Activated T-cell treated with anti-CD3 and anti-CD28 coated beads, Interleukin-2, amount 50 U/mL, for 72 hours (primary cell): ENCODE measurements at places on chromosomes 3 and 15. TPM values are rescaled to one million over a fixed set of nuclear protein-coding genes. Genes with fewer than 3 reads are reported as not detected.

- peaks cover 69% of the 10 kb centered on the region for H3K27me3 ChIP-seq
- H3K4me1 ChIP-seq = peaks cover 12% of the 10 kb centered on the region
- no peak overlapping the region for H3K4me3 ChIP-seq
- DNase-seq = no peak
- H3K27ac ChIP-seq = no peak overlapping the region
Measured at GRCh38 chr3:186360779-186361178, 1.3 kb downstream of the DGKG start.

GRCh38 chr15:100717596-100717995 lies 115.2 kb downstream of the ASB7 start:
- no peak overlapping the region for H3K4me3 ChIP-seq
- H3K4me1 ChIP-seq = peaks cover 8% of the 10 kb centered on the region
- no peak overlapping the region for H3K27ac ChIP-seq
- peaks cover 14% of the 10 kb centered on the region for H3K27me3 ChIP-seq
- DNase-seq = no peak

GRCh38 chr15:89341316-89342005 lies 6.8 kb upstream of the POLG start:
- H3K4me3 ChIP-seq = no peak overlapping the region
- H3K27me3 ChIP-seq = peaks cover 6% of the 10 kb centered on the region
- H3K27ac ChIP-seq = no peak overlapping the region
- no peaks in the 10 kb centered on the region for H3K36me3 ChIP-seq
- peaks cover 11% of the 10 kb centered on the region for H3K4me1 ChIP-seq

DNA sequence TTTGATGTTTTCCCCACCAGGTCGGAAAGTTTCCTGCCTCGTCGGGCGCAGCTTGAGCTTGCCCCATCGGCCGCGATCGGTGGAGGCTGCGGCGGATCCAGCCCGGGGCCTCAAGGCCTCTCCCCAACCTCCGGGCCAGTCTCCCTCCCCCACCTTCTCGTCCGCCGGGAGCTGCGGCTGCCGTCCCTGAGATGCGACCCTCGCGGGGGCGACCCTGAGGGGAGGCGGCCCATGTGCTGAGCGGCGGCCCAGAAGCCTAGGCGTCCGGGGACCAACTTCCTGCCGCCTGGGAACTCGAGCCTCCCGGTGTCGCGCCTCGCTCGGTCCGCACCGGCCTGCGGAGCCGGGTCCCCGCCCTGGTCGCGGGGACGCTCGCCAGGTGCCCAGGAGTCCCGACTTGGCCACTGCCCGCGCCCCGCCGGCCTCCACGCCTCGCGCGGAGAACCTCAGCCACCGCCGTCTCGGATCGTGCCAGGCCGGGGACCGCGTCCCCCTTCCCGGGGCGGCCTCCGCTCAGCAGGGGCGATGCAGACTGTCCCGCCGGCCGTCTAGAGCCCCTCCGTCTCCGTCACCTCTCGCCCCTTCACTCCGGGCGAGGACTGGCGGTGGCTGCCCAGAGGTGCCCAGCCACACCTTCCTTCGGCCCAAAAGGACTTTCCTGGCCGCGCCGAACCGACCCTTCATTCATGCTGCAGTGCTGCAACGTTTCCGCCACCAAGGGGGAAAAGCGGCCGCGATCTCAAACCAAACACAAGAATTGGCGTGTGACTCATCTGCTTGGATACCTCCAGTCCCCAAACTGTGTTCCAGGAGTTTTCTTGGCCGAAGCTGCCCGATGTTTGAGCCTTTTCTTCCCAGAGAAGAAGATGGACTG lies 656 bp downstream of the SLMAP start:
- DNase-seq = peak; percentile 41
- H3K27ac ChIP-seq = peak overlapping the region; percentile 90
- H3K27me3 ChIP-seq = no peaks in the 10 kb centered on the region
- H3K4me3 ChIP-seq = peak overlapping the region; percentile 98
- H3K36me3 ChIP-seq = peaks cover 7% of the 10 kb centered on the region

DNA sequence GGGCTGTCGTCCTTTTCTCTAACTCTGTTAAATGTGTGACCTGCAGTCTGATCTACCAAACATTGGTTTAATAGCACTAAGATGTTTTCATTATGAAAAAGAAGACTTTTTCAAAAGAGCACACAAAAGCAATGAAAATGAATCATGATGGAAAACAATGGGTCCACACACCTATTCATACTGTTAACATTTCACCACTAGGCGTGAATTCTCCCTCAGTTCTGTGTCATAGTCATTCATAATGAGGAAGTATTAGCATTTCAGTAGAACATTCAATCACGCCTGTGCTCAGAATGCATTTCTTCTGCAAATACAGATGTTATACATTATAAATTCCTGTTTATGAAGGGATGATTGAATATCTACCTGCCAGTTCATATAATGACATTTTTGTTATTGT lies 35.9 kb downstream of the EIF4E3 start:
- H3K27ac ChIP-seq = no peak overlapping the region
- peaks cover 17% of the 10 kb centered on the region for H3K36me3 ChIP-seq
- no peak for DNase-seq
- no peaks in the 10 kb centered on the region for H3K27me3 ChIP-seq
- peaks cover 23% of the 10 kb centered on the region for H3K4me1 ChIP-seq

- peaks cover 6% of the 10 kb centered on the region for H3K27me3 ChIP-seq
- peak overlapping the region; percentile 89 for H3K27ac ChIP-seq
- DNase-seq = no peak
- H3K36me3 ChIP-seq = no peaks in the 10 kb centered on the region
- H3K4me3 ChIP-seq = peak overlapping the region; percentile 85
Measured at GRCh38 chr3:124619887-124620599, 110.2 kb upstream of the UMPS start.

DNA sequence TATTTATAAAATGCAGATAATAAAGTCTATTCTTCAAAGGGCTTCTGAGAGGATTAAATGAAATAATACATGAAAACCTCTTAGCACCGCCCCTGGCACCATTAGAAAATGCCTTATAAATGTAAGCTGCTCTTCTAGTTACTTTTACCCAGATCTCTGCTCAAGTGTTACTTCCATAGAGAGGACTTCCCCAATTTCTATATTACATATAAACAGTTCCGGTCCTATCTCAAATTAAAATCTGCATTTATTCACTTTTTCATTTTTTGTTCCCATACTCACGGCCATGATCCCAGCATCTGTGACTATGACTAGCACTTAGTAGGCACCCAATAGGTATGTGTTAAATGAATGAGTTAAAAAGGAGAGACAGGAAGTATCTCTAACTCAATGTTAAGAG lies 890.9 kb upstream of the CFAP20DC start:
- H3K4me3 ChIP-seq = peak overlapping the region; percentile 56
- H3K27me3 ChIP-seq = no peaks in the 10 kb centered on the region
- no peaks in the 10 kb centered on the region for H3K36me3 ChIP-seq
- peaks cover 63% of the 10 kb centered on the region for H3K4me1 ChIP-seq
- H3K27ac ChIP-seq = no peak overlapping the region

- H3K27me3 ChIP-seq = peaks cover 24% of the 10 kb centered on the region
- H3K27ac ChIP-seq = no peak overlapping the region
- H3K4me1 ChIP-seq = no peaks in the 10 kb centered on the region
- no peak for DNase-seq
Measured at GRCh38 chr3:194112120-194113106, 23.5 kb upstream of the HES1 start.

DNA sequence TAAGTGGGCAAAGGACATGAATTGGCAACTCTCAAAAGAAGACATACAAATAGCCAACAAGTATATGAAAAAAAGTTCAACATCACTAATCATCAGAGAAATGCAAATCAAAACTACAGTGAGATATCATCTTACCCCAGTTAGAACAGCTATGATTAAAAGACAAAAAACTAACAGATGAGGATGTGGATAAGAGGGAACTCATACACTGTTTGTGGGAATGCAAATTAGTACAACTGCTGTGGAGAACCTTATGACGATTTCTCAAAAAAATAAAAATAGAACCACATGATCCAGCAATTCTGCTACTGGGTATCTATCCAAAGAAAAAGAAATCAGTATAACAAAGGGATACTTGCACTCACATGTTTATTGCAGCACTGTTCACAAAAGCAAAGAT lies 28.6 kb downstream of the NEK10 start:
- H3K27ac ChIP-seq = no peak overlapping the region
- no peak for DNase-seq
- no peaks in the 10 kb centered on the region for H3K36me3 ChIP-seq
- no peaks in the 10 kb centered on the region for H3K27me3 ChIP-seq
- peaks cover 3% of the 10 kb centered on the region for H3K4me1 ChIP-seq
- no peak overlapping the region for H3K4me3 ChIP-seq

DNA sequence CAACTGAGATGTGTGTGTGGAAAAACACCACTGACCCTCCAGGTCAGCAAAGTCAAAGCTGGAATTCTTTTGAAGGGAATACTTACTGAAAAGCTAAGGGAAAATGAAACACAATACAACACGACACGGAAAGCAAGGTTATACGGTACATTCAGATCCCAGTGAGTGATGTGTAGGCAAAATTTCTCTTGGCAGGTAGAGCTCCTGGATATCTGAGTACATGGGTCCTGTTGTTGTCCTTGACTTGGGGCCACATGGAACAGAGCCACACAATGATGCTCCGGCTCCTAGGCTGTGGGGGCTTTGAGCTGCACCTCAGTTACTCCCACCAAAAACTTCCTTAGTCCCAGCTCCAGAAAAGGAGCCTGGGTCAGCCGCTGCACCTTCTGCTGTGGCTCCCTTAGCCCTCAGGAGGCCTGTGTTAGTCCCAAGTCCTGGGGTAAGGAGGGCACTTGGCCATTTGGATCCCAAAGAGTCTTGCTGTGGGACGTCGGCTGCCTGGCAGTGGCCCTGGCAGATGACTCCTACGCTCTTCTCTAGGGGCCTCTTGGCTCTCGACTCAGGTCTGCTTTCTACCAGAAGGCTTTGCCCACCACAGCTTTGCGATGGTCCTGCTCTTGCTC lies 95.6 kb downstream of the ADCY5 start:
- no peak for DNase-seq
- H3K27ac ChIP-seq = no peak overlapping the region
- peaks cover 17% of the 10 kb centered on the region for H3K4me1 ChIP-seq
- peaks cover 27% of the 10 kb centered on the region for H3K27me3 ChIP-seq

DNA sequence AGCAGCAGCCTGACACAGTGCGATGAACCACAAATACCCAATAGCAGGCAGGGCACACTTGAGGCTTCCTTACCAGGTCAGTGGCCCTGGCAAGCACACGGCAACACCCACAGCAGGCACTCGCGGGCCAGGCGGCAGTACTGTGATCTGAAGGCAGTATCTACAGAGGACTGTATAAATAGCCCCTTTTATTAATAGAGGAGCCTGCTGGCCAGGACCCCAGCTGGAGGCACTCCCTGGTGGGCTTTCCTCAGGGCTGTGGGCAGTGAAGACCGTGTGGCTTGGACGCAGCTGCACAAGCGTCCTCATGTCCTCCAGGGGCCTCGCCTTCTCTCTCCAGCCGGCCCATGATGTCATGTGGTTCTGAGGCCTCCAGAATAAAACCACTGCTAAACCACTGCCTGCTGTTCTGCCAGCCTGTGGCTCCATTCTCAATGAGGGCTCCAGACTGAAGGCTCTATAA lies 44.1 kb downstream of the LRIG1 start:
- peaks cover 6% of the 10 kb centered on the region for H3K4me1 ChIP-seq
- no peak for DNase-seq
- no peak overlapping the region for H3K27ac ChIP-seq
- no peaks in the 10 kb centered on the region for H3K27me3 ChIP-seq
- H3K4me3 ChIP-seq = no peak overlapping the region
- peaks cover 3% of the 10 kb centered on the region for H3K36me3 ChIP-seq

- H3K27ac ChIP-seq = peak overlapping the region; percentile 91
- no peak for DNase-seq
- H3K27me3 ChIP-seq = no peaks in the 10 kb centered on the region
- peak overlapping the region; percentile 47 for H3K4me3 ChIP-seq
- H3K36me3 ChIP-seq = no peaks in the 10 kb centered on the region
- H3K4me1 ChIP-seq = peaks cover 63% of the 10 kb centered on the region
Measured at GRCh38 chr15:65829130-65829764, 37.2 kb upstream of the DENND4A start.

DNA sequence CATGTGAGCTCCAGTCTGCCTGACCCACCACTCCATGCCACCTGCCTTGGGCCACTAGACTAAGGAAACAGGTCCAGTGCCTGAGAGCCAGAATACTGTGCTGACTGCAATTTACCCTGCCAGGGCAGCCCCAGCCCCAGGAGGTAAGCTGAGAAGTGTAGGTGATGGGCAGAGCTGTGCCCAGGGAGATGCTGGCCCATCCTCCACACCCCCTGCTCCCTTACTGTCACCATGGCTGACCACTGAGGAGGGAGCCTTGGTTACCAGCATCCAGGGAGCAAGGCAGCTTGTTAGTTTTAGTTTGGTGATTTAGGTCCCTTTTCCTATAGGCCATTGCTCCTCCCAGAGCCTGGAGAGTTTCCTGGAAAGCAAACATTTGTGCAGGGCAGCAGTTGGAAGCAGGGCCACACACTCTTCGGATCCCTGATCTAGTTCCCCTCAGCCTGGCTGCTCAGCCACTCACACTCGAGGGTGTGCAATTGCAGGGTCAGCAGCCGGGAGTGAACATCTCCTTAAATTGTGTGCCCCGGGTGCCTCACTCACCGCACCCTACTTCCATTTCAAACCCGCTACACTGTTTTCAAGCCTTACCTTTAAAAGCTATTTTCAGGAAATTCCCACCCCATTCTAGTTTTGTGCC lies 2.0 kb downstream of the GALNT15 start:
- no peak overlapping the region for H3K4me3 ChIP-seq
- no peak for DNase-seq
- peaks cover 8% of the 10 kb centered on the region for H3K4me1 ChIP-seq
- H3K27me3 ChIP-seq = peaks cover 18% of the 10 kb centered on the region

DNA sequence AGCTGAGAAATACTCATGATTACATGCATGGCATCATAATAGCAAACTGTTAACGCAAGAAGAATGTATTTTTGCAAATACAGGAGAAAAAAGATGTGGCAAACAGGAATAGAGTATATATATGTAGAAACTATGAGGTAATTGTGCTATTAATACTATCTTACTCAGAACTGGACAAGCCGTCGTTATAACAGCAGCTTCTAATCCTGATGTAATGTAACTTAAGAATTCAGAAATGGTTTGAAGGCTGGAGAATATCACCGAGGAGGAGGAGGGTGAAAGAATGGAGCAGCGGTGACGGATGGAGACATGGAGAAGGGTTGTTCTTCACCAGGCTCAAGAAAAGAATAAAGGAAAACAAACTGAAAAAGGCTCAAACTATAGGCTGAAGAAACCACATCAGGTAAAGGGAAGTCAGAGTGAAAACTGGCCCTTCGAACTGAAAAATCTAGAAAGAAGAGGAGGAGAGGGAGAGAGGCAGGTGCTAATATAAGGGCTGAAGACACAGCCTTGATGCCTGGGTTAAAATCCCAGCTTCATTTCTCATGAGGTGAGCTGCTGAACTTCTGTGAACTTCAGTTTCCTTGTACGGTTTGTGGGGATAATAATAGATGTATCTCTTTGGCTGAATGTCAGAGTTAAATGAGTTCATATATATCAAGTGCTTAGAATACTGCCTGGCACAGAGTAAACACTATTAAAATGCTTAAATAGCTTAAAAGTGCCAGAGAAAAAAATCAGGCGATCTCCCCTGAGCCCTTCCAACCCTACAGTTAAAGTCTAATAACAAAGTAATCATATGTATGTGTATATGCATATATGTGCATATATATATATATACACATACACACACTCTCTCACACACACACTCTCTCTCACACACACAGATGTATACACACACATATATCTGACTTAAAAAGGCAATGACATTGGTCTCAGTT lies 43.9 kb downstream of the GOLIM4 start:
- no peak for DNase-seq

The CCR9 gene
- total RNA-seq = not detected
